Fibroblast of skin of right quadriceps (primary cell): ENCODE measurements at places on chromosomes 5 and 9.

DNA sequence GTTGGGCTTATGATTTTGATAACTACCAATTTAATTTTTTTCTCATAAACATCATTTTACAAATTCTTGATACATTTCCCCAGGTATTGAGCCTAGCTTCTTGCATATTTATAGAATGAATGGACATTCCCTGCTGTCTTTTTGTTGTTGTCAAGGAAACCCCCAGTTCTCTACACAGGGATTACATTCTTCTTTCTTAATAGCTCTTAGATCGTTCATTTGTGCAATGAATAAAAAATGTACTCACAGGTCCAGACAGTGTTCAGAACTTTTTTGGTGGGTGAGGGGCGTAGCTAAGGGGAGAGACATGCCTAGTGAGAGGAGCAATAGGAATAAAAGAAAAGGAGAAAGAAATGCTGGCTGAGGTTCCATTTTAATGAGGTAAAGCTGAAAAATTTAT is 58.6 kb downstream of the VCAN start:
- peak; percentile 69 for DNase-seq

GRCh38 chr5:118461436-118461835 is 526.9 kb downstream of the DTWD2 start:
- no peak for DNase-seq

DNA sequence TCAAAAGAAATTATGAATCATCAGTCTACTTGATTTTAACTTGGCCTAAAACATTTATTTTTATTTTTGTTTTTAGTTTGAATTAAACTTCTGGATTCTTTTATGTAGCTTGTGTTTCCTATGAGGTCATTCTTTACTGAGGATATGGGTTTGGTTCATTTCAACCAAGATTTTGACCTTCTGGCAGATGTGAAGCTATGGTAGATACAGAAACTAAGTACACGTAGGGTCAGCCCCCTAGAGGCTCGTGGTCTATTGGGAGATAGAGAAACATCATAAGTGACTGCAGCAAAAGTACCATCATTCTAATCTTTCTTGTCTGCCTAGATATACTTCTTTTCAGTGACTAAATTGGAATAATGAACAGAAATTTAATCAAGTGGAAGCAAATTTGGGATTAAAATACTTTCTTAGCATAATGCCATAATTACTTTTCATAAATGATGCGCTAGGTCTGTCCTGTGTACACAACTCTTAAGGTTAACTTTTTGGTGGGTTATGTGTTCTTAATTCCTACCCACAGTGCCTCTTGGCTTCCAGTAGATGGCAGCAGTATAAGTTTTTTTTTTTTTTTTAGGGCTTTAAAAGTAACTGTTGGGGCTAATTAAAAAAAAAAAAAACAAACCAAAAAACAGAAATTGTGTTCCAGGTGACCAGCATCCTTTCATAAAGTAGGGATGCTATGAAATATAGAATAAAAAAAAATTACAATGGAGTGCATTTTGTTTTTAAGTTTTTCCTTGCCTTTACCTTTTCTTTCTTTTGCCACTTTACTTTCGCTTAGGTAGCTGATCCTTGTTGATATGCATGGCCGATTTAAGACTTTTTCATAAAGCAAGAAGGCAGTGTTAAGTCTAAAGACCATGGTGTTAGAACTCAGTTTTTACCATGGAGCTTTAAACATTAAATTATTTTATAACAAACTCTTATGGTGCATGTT is 49.9 kb downstream of the LRRTM2 start:
- DNase-seq = no peak

GRCh38 chr5:142767911-142768310 is 2.3 kb upstream of the ARHGAP26 start:
- no peak for DNase-seq

- peak; percentile 26 for DNase-seq
These were observed 484 bp downstream of the GFM2 start for GRCh38 chr5:74766418-74766848.

DNA sequence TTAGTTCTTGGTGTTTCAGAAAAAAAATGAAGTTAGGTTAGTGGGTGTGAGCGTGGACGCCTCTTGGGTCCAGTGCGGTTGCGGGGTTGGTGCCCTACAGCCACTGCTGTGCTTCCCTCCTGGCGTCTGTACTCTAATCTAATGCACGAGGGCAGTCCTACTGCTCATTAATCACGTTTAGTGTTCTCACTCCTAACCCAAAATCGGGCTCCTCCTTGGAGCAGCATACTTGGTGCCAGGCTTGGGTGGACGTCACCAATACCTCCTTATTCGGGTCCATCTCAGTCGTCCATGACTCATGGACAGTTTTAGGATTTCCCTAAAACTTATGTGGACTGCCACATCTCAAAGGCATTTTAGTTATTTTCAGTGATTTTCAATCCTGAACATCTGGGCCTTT is 41.6 kb downstream of the TRIO start:
- DNase-seq = peak; percentile 88

- peak; percentile 52 for DNase-seq
These were observed 103.7 kb downstream of the ATPSCKMT start for GRCh38 chr5:10145923-10146401.

DNA sequence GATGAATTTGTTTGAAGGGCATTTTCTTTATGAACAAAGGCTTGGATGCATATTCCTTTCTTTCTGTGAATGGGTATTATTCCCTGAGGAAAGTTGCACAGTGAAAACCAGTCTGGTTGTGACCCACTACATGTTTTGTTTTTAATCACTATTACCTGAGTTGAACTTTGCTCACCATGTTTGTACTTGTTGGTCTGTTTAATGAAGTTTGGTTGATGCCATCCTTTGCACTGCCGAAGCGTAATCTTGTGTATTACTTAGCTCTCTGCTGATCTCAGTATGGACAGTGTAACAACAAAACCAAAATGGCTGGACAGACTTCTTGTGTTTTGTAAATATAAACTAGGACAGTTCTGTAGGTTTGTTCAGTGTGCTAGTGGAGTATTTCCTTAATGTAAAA is 38.1 kb downstream of the UGCG start:
- DNase-seq = no peak

- peak; percentile 66 for DNase-seq
These were observed 11.6 kb upstream of the TYRP1 start for GRCh38 chr9:12681620-12682019.

GRCh38 chr9:71364186-71364955 is 242.9 kb upstream of the TRPM3 start:
- DNase-seq = peak; percentile 80

DNA sequence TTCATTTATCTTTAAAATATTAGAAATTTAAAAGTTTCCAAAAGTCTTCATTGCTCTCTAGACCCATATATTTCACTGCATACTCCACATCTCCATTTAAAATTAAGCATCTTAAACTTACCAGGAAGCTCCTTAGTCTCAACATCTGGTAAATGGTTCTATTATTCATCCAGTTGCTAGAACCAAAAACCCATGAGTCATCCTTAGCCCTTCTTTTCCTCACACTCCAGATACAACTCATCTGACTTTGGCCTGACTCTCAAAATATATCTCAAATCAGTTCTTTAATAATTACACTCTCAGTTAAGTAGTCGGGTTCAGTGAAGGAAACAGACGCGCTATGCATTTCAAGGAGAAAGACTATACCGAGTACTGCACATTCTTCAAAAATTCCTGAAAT is 110.2 kb upstream of the COX7C start:
- DNase-seq = no peak

DNA sequence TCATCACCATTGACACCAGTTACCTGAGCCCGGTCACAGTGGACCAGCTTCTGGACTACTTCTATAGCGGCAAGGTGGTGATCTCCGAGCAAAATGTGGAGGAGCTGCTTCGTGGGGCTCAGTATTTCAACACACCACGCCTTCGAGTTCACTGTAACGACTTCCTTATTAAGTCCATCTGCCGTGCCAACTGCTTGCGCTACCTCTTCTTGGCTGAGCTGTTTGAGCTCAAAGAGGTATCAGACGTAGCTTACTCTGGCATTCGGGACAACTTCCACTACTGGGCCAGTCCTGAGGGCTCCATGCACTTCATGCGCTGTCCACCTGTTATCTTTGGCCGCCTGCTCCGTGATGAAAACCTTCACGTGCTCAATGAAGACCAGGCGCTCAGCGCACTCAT is 520 bp downstream of the CCIN start:
- no peak for DNase-seq

GRCh38 chr5:79259810-79260209 is 23.9 kb downstream of the JMY start:
- DNase-seq = no peak

DNA sequence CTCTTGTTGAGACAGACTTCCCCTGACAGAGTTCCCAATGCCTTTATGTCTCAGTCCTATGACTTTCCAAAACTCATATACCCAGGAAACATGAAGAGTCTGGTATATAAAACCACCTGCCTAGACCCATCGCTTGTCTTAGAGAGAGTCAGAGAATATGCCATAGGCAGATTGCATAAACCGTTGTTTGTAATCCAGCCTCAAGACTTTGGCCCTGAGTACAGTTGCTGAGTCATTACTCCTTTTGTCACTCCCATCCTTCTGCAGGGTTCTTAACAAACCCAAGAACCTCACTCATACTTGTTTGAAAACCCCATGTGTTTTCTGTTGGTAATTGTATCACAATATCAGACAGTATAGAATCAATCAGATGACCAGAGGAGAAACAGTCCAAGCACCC is 616.3 kb downstream of the SLCO4C1 start:
- DNase-seq = peak; percentile 5

GRCh38 chr5:10460252-10460906 is 18.7 kb downstream of the ROPN1L start:
- no peak for DNase-seq

GRCh38 chr9:117541181-117541580 is 126.3 kb upstream of the ASTN2 start:
- DNase-seq = no peak

DNA sequence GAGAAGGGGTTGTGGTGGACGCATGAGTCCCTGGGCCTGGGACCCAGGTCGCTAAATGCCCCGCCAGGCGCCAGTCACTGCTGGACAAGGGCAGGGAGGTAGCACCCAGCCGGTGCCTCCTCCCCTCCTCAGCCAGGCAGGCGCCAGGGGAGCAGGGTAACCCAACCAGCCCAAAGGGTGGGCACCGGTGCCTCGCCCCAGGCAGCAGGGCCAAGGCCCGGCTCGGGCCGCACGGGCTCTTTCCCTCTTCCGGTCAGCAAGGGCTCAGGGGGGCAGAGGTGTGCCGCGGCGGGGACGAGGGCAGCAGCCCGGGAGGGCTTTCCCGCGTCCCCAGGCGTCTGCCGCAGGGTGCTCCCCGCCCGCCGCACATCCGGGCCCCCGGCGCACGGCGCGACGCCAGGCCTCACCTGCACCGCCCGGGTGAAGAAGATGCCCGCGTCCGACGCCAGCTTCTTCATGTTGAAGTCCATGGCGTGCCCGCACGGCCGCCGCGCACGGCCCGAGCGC is 393 bp downstream of the SH3GLB2 start:
- DNase-seq = peak; percentile 22

- DNase-seq = no peak
These were observed 209.0 kb downstream of the EFNA5 start for GRCh38 chr5:107461770-107462169.

GRCh38 chr5:41954286-41954685 is 29.2 kb downstream of the FBXO4 start:
- no peak for DNase-seq

- DNase-seq = no peak
These were observed 13.3 kb upstream of the MPDZ start for GRCh38 chr9:13292782-13293181.

DNA sequence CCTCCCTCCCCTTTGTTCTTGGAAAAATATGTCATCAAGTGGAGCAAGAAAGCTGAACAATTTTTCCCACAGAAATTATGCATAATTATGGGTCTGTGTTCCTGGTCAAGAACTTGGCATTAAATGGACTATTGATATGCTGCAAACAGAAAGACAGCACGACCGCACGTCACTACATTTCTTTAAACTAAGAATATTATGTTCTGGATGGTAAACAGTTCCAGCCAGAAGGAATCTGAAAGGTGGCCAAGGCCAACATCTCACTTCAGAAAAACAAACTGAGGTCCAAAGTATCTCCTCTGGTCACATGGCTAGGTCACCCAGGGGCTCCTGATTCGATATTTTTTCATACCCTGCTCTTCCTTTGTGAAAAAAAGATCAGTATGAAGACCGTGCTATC is 173.3 kb upstream of the GAS1 start:
- DNase-seq = no peak

- DNase-seq = no peak
These were observed 96.2 kb downstream of the ARHGEF28 start for GRCh38 chr5:73722231-73722630.

- DNase-seq = no peak
These were observed 120.1 kb upstream of the TMEM161B start for GRCh38 chr5:88388476-88389337.

- DNase-seq = peak; percentile 50
These were observed 290.0 kb downstream of the CETN3 start for GRCh38 chr5:90119531-90119971.

DNA sequence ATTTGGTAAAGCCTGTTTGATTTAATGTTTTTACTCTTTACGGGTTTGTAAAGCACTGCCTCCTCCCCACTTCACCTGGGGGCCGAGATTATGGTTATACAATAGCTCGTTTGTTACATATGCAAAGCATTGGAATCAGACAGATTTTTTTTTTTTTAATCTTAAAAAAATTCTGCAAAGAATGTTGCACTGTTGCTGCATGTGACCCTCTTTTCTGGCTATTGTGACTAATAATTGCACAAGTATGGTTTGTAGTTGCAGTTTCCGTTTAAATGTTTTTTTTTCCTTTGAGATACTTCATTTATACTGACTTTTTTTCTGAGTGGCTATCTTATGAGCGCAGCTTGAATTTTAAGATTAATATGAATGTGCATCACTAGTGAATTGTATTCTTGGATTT is 165.3 kb downstream of the KDM4C start:
- no peak for DNase-seq

DNA sequence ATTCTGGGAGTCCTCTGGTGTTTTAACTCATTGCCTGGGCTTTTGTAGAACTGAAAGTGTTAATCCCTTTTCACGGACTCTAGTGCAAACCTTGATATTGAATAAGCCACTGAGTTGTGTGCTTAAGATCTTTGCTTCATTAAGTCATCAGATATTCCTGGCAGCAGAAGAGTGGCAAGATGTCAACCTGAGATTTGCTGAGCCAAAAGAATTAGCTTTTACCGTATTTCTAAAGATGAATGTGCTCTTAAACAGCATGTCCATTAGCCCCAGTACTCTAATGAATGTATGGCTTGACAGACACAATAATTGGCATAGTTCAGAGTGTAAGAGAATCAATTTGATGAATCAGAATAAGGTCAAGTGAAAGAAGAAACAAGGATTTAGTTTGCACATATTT is 87.2 kb upstream of the CDH6 start:
- no peak for DNase-seq

- DNase-seq = no peak
These were observed 10.1 kb downstream of the KCNV2 start for GRCh38 chr9:2727374-2727773.
